HCT116 (cell line): ENCODE measurements at places on chromosomes 13 and 19.
A peak's percentile ranks its signal among the peaks of the same experiment; 100 is the strongest.

GRCh38 chr19:30662211-30662861 lies 290.2 kb downstream of the ZNF536 start:
- DNase-seq = no peak

- DNase-seq = no peak
Observed at GRCh38 chr13:28166257-28166656, 27.9 kb downstream of the PAN3 start.

- no peak for DNase-seq
Observed at GRCh38 chr13:22103046-22104027, 432.5 kb downstream of the FGF9 start.

GRCh38 chr19:31448221-31448657 lies 99.0 kb upstream of the TSHZ3 start:
- no peak for DNase-seq

GRCh38 chr13:112614835-112615234 lies 26.9 kb upstream of the TUBGCP3 start:
- no peak for DNase-seq

- DNase-seq = no peak
Observed at GRCh38 chr19:10061717-10062310, 24.3 kb upstream of the SHFL start.

- peak; percentile 72 for DNase-seq
Observed at GRCh38 chr19:48724796-48725753, 5.5 kb upstream of the MAMSTR start.

- no peak for DNase-seq
Observed at GRCh38 chr13:69793783-69794453, 313.7 kb upstream of the ATXN8OS start.
